ENCODE measurements at places on chromosomes 16 and 17.
A peak's percentile ranks its signal among the peaks of the same experiment; 100 is the strongest.

DNA sequence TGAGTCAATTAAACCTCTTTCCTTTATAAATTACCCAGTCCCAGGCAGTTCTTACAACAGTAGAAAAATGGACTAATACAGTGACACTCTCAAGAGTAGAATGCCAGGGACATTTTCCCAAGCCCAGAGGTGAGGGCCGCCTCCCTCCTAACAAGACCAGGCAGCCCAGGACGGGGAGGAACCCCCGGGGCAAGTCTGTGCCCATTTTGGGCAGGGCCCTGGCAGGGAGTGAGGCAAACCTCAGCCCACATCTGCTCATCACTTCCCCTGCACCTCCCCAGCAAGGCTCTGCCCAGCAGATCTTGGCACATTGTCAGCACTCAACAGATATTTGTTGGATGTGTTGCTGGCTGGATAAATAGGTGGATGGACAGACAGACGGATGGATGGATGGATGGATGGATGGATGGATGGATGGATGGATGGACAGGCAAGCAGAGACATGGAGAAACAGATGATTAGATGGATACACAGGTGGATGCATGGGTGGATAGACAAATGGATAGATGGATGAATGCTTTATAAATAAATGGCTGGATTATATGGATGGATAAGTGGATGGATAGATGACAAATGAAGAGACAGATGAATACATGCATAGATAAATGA lies 271.3 kb downstream of the PARN start:
- no peak for DNase-seq

DNA sequence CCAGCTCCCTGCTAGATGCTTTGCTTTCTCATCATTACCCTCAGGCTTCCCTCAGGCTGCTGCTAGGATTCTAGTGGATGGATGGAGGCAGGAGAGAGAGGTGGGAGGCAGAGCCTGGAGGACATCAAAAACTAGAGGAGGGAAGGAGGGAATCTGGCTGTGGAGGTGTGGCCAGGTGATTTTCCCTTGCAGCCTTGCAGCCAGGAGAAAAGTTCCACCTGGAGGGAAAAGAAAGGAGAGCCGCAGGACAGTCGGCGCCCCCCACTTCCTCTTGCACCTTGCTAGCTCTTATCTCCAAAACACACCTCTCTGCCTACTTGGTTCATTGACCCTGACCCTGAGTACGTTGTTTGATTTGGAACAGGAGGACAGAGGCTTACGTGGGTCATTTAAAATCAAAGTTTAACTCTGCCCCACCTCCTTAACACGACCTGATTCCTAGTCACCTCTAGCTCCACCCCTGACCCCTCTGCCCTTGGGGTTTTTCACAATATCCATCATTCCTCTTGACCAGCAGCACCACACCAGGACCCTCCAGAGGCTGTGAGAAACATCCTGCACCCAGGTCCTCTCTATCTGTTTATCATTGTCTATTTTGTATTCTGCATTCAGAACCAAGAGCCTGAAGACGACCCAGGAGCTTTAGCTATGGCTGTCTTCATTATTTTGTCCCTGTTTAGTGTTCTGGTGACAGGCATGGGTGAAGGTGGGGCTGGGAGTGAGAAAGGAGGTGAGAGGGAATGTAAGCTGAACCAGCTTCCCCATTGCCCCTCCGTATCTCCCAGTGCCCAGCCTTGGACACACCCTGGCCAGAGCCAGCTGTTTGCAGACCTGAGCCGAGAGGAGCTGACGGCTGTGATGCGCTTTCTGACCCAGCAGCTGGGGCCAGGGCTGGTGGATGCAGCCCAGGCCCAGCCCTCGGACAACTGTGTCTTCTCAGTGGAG lies 15.9 kb downstream of the AOC3 start:
- no peak for DNase-seq

GRCh38 chr17:7221278-7222092 lies 1.7 kb downstream of the ACADVL start:
- peak; percentile 18 for DNase-seq

- peak; percentile 55 for DNase-seq
Observed at GRCh38 chr17:28912281-28912937, 9.5 kb upstream of the DHRS13 start.

DNA sequence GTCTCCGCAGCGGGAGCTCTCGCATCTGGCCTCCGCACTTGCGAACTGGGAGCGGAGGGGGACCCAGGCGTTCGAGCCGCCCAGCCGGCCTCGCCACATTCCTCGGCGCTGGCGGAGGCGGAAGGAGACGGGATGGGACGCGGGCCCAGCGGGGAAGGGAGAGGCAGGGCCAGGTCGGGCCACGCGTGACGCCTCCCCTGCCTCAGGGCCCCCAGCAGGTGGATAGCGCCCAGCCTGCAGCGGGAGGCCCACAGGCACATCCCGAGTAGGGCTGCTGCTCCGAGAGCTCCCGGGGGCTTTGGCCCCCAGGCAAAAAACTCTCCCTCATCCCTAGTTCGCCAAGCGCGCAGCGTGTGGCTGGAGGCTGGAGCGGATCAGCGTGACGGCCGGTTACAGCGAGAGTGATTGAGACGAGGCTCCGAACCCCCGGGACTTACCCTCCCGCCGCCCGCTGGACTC lies 800 bp downstream of the PLEKHH3 start:
- no peak for DNase-seq

- DNase-seq: no peak
Observed at GRCh38 chr17:15350777-15351477, 9.5 kb upstream of the TEKT3 start.

DNA sequence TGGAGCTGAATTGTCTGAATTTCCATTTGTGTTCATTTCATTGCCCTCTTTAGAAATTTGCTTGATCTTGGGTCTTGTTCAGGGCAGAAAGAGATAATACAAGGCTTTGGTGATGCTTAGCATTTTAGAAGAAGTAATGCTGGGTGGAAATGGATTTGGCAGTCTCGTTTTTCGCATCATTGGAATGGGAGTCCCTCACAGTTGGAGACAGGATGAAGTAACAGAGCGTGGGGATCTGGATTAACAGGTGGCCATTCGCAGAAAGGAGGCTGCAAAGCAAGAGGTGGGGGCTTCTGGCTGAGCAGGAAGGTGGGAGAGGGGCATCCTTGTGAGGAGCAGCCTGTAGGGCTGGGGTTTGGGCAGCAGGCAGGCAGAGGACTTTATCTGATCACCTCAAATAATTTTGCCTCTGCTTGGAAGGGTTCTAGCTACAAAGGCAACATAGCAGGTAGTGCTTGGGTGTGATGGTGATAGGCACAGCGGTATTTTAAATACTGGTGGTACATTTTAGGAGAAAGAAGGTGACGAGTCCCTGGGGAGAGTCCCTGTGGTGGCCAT lies 17.0 kb downstream of the KSR1 start:
- no peak for DNase-seq

GRCh38 chr16:50305441-50306061 lies 39.2 kb downstream of the ADCY7 start:
- DNase-seq: no peak

GRCh38 chr17:48961516-48962233 lies 6.7 kb downstream of the GIP start:
- DNase-seq: no peak

GRCh38 chr17:45386178-45386577 lies 46.5 kb downstream of the ARHGAP27 start:
- DNase-seq: no peak

- no peak for DNase-seq
Observed at GRCh38 chr17:83125515-83126274, 46.3 kb downstream of the METRNL start.

GRCh38 chr16:24541233-24541933 lies 2.0 kb downstream of the RBBP6 start:
- DNase-seq: peak; percentile 15

- DNase-seq: no peak
Observed at GRCh38 chr16:29653471-29653870, 9.6 kb upstream of the SPN start.

- peak; percentile 55 for DNase-seq
Observed at GRCh38 chr17:39200070-39200879, at the start of gene RPL19. RPL19 (plus strand) TSS chr17:39200283; CDS start chr17:39200345, 62 bp downstream.

GRCh38 chr17:35774499-35774898 lies 13.8 kb downstream of the C17orf50 start:
- DNase-seq: no peak

DNA sequence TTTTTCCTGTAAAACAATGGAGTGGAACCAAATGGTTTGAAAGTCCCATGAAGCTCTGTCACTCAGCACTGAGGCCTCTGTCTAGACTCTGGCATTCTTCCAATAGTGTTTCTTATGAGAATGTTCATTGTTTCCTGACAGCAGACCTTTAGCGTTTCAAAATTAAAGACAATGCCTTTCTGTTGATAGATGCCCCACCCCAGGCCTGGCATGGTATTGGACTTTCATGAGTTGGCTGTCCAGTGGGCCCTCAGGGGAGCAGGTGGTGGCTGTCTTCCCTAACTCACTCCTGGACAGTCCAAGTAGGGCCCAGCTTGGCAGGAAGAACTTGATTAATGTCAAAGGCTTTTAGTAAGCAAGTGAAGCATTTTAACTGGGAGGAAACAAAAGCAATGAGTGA lies 186.5 kb upstream of the CCL2 start:
- no peak for DNase-seq

DNA sequence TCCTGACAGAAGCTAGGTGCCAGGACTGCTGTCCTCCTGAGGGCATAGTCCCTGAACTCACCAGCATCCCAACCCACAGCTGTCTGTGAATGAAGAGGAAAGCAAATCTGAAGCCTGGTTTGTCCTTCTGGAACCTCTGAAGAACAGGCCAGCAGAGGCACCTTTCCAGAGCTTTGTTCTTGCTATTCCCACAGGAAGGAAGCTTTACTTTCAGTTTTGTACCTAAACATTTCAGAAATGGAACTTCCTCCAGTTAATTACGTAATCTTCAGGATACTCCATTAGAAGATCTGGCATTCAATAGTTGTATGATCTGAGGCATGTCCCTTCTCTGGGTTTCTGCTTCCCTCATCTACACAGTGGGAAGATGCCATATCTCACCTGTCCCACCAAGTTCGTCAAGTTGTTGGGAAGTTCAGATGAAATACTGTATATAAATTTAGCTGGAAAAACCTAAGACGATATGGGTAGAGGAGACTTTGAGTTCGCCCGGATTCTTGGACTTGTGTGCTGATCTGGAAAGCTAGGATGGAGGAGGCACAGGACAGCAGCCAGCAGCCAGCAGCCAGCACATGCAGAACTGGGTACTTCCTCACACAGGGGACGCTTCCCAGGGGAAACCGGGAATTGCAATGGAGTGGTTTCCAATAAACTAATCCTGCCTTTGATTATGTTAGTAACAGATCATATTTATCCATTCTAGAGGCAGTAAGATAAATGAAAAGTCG lies 22.4 kb downstream of the NXPH3 start:
- no peak for DNase-seq
